ENCODE measurements at places on chromosomes 5 and 9.

DNA sequence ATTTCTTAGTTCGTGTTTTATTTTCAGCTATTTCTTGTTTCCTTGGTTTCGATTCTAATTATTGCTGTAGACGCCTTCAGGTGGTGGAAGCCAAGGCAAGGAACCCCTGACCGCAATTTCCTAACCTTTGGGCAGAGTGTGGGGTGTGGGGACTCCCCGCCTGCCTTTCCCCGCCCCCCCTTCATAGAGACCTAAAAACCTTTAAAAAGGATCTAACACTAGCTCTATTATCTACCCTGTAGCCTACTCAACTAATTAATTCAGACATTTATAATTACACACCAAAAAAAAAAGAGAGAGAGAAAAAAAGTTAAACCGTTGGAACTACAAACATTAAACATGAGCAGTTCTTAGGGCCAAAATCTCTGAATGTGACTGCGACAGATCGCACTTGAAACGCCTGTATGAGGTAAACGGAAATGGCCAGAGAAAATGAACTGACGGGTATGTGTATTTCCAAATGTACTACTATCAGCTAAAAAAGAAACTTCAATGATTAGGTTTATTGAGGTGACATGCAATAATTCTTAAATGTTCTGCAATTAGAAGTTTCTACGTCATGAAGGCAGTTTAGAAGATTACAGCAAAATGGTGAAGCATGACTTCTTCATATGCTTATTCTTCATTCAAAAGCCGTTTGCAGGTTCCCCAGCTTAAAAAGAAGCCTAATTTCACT, 19.0 kb upstream of the FER start:
- DNase-seq, result no peak

GRCh38 chr5:149456597-149457392, 77.7 kb upstream of the IL17B start:
- DNase-seq, result no peak

DNA sequence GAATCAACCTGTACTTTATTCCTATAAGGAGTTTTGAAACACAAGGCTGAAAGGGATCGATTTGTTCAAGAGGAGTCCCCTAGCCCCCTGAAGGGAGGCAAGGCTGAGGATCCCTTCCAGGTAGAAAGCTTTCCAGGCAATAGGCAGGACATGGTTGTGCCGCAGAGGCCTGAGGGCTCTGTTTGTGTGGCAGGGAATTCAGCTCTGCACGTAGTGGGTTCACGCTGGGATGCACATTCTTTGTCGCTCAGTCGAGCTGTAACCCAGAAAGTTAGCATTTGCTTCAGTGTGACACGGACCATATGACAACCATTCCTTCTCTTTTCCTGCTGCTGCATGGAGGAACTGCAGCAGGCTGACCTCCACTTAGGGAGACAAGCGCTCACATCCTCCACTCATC, 65.6 kb upstream of the TRIO start:
- no peak for DNase-seq

DNA sequence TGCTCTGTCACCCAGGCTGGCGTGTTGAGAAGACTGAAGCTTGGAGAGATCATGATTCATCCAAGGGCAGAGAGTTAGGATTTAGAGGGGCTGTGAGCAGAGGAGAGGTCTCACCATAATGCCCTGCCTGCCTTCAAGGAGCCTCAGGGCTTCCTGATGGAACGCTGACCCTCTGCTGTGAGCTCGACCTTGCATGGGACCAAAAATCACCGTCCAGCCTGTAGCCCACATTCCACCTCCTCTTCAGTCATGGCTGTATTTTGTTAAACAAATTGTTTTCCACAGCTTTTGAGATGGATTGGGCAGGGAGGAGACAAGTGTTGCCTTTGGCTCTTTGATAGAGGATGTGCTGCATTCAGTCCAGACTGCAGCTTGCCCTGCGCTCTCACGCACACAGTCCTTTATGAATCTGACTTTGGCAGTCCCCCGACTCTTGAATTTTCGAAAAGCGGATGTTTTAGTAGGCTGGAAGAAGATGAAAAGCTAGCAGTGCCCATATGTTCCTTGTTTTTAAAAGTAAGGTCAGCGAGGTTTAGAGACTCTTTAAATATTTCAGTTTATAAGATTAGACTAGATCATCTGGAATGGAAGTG, 79.5 kb downstream of the MVB12B start:
- DNase-seq, result no peak

DNA sequence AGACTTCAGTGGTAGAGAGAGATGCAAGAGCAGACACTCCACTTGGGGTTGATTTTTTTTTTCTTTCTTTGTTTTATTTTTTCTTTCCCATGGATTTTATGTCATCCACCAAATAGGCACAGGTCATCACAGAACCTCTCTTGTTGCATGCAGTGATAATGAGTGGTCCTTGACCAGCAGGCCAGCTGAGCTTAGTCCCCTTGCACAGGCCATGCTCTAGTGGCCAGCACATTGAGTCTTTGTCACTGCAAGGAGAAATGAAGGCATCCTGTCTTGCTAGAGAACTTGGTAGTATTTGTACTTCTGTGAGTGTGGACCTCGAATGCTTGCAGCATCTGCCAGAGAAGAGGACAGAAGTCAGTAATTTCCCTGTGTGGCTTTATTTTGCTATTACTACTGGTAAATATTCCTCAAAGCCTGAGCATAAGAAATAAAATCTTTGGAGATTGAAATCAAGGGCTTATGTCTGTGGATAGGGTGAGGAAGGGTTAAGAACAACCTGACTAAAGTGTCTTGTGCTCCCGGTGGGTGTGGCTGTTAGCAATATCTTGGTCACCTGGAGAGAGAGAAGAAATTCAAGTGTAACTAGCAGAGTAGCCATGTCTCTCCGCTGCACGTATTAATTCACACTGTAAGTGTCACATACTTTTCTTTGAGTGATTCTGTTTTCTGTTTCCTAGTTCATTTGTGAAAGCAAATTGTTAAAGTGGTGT, 45.3 kb upstream of the NCS1 start:
- no peak for DNase-seq

GRCh38 chr5:151569132-151570046, 21.7 kb downstream of the FAT2 start:
- DNase-seq, result no peak

- DNase-seq, result no peak
Measured at GRCh38 chr5:54646356-54647101, 129.0 kb downstream of the SNX18 start.
